ENCODE measurements at places on chromosomes 2 and 18. TPM values are rescaled to one million over a fixed set of nuclear protein-coding genes. Genes with fewer than 3 reads are reported as not detected.

DNA sequence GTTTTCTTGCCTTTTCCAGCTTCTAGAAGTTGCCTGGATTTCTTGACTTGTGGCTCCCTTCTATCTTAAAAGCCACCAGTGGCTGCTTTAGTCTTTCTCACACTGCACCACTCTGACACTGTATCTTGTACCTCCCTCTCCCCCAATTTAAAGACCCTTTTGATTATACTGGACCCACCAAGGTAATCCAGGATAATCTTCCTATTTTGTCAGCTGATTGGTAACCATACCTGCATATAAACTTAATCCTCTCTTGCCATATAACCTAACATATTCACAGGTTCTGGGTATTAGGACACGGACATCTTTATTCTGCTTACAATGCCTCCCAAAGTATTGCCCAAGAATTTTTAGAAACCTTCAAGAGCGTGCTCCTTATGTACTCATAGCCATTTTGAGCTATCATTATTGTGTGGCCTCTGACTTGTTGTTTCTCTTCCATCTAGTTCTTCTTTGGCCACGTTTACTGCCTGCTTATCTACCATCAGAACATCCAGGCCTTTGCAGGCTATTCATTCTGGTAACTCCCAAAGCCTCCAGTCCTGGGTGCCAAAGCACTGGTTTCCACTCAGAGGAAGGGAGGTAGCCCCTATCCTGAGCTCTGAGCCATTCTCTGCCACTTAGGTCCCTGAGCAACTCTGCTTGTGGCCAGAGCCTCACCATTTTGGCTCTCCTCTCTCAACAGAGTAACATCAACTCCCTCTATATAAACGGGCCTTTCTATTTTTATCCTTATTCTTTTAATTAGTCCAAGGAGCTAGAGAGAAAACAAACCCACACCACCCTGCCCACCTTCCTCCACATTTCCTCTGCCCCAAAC is 70.8 kb downstream of the MYO3B start:
- no peak for DNase-seq

DNA sequence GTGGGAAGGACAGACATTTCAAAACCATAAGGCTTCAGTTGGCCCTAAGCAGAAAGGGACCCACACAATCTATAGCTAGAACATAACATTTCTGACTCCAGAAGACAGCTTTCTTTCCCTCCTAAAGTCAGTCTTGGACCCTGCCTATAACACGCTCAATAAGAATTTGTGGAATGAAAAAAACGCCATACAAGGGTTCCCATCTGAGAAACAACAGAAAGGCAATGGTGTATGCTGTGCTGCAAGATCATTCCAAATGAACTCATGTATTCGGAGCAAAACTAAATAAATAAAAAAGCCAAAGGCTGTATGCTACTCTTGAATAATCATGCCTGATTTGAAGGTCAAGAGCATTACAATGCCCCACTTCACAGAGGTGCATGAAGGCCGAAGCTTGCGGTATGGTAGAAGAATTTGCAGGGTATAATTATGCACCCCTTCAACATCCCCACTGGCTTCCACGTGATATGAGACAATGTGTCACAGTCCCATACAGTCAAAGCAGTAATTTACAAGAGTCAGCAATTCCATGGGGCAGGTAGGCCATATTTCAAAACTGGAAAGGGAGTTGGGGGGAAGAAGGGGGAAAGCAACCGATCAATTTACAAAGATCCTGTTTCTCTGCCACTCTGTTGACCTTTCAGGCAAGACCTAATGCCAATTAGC is 61.4 kb upstream of the SLC14A2 start:
- DNase-seq = no peak

DNA sequence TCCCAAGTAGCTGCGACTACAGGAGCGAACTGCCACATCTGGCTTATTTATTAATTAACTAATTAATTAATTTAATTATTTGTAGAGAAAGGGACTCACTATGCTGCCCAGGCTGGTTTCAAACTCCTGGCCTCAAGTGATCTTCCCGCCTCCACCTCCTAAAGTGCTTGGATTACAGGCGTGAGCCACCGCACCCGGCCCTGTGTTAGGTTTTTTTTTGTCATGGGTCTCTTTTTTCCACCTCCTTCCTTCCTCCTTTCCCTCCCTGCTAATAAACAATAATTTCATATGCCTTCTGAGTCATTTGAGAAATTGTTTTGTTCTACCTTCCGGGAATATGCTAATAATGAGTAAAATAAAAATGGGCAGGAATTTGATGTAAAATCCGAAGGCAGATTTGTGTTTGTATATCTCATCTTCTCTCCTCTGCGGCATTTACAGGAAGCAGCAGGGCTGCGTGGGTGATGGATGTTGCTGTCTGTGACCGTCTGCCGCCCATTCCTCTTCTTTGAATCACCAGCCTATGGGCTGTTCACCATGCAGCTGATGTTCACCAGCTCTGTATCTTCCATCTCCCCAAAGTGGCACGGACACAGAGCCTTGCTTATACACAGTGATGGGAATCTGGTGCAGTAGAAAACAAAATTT is 89.9 kb downstream of the ACSL3 start:
- no peak for DNase-seq

- no peak for DNase-seq
These were observed 13.9 kb downstream of the RDH14 start for GRCh38 chr2:18546567-18546966.

- no peak for DNase-seq
These were observed 29.3 kb downstream of the MERTK start for GRCh38 chr2:111927723-111928122.

GRCh38 chr2:1283020-1283801 is 130.1 kb upstream of the TPO start:
- no peak for DNase-seq

GRCh38 chr2:58709687-58710354 is 468.7 kb upstream of the FANCL start:
- no peak for DNase-seq

DNA sequence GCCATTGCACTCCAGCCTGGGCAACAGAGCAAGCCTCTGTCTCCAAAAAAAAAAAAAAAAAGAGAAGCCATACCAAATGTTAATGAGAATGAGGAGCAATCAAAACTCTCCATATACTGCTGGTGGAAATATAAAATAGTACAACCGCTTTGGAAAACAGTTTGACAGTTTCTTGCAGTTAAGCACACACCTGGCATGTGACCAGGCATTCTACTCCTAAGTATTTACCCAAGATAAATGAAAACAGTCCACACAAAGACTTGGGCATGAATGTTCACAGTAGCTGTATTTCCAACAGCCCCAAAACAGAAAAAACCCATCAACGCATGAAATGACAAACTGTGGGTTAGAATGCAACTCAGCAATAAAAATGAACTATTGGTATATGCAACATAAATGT is 76.0 kb upstream of the ST8SIA5 start:
- no peak for DNase-seq

The RTP5 gene
- 0.09 TPM for total RNA-seq

GRCh38 chr2:227864161-227864756 is 7.2 kb upstream of the DAW1 start:
- no peak for DNase-seq

GRCh38 chr2:233461481-233461891 is 105.1 kb downstream of the USP40 start:
- DNase-seq = no peak

DNA sequence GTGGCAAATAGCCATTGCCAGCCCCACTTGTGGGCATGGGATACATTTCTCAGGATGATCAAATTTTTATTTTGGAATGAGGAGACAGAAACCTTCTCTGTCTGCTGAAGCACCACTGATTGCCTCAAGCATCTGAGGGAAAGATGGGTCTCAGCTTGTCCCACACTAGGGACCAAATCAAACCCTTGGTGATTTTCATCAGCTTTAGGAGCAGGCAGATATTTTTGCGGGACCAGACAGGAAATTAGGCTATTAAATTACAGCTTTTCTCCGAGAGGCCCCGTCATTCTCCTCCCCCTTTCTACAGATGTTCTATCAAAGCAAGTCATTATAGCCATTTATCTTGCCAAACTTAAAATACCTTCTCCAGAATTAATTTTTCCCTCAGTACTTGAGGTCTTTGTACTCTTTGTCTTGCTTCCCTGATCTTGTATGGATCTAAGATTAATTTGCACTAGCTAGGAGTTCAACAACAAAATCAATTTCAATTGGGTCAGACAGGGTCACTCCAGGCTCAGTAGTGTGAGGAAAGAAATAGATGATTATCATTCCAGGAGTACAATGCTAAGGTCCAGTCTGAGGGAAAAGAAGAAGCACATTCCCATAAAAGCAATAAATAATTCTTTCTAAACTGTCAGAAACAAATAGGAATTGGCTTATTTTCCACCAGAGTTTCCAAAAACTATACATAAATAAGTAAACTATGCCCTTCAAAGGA is 818.1 kb upstream of the SOX11 start:
- no peak for DNase-seq

The FAM228B gene
- total RNA-seq = 5.8 TPM

GRCh38 chr2:46813680-46814079 is 101.9 kb downstream of the MCFD2 start:
- no peak for DNase-seq

DNA sequence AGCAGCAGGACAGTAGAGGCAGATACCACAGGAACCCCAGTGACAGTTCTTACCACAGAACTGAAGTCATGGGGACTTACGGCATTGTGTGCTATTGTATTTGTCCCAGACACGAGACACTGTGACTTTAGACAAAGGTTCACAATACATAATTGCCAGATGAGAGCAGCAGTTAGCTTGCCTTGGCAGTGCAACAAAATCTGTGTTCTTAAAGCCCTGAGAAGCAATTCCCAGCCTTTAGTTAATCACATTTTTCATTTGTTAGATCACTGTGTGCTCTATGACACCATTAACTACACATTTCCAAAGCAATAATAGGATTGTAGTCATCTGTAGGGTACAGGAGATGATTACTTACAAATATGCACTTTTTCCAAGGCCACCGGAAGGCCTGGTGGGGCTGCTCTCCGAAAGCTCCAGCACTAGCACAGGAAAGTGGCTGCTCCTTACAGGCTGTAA is 97.5 kb upstream of the LDLRAD4 start:
- no peak for DNase-seq

The REG3G gene
- not detected for total RNA-seq

DNA sequence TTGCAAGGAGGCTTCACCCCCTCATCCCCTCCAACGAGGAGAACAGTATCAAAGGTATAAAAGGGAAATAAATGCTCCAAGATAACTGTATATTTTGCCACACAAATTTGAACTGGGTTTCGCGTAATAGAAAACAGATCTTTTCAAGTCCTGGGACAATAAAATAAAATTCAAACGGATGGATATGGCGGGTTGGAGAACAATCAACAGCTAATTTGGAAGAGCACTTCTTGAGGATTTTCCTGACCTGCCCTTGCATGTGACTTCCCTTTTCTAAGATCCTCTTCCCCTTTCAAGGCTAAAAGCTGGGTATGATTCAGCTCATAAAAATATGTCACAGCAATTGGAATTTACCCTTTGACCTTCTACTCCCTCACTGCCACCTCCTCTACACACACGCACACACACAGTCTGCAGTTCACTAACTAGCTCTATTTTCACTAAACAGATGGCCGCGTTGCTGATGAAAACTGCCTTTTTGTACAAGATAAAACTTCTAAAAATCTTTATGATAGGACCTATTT is 386.9 kb downstream of the FIGN start:
- DNase-seq = no peak

The WDSUB1 gene
- total RNA-seq = 10.3 TPM

DNA sequence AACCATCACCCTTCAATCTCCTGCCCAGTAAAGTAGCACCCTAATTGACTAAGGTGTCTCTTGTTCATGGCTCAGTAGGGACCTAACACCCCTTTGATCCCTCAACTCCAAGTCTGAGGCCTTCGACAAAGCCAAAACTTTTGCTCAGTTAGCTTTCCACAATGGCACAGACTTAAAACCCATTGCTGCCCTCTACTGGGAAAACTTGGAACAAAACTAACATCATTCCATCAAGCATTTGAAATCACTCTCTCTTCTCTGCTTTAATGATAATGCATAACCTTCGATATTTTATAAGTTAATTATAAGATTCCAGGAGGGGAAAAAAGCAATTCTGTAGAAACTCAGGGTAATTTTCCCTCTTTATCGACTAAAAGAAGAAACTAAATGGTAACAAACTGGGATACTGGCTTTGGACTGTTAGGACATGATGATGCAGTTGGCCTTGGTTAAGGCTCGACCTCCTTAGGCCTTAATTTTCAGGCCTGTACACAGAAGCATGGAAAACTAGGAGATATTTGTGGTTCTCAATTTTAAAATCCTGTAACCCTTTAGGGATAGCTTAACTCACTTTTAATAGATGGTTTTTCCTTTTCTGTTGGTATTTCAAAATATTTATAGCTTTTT is 127.8 kb downstream of the STK39 start:
- DNase-seq = no peak

GRCh38 chr2:43218155-43218701 is 8.2 kb downstream of the ZFP36L2 start:
- DNase-seq = no peak

The NDC80 gene
- total RNA-seq = 117 TPM

DNA sequence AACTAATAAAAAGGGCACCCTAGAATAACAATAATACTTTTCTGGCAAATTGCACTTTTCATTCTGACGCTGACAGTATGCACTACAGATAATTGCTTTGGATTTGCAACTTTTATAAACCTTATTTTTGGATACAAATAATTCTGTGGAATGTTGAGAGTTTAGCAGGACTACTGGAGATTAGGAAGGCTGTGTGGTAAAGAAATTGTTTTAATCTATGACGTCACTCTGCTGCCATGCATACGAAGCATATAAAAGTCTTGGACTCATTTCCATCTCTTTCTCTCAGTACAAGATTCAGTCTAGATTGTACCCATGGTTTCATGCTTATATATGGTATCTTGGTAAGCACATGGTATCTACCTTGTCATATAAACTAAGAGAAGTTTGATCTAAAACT is 28.1 kb upstream of the ZCCHC2 start:
- no peak for DNase-seq

The EXOC6B gene
- total RNA-seq = 9.3 TPM

- DNase-seq = no peak
These were observed 97.2 kb downstream of the PLEKHM3 start for GRCh38 chr2:207928079-207928478.

DNA sequence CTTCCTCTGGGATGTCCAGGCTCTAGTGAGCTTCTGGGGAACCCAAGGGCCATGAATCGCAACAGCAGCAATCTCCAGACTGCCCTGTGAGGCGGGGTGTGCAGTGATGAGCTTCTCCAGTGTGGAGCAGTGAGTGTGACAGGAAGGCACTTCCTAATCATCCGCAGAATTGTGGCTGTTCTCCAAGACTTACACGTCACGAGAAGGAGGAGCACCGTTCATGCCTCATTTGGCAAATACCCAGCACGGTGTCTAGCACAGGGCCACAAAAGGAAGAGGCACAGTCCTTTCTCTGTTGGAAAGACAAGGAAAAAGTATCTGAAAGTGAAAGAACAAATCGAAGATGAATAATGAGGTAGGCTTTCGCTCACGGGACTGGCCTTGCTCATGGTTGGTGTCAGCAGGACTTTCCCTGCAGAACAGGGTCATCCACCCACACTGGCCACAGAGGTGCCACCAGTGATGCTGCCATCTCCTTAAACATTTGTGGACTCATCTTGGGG is 125.1 kb upstream of the HAAO start:
- no peak for DNase-seq

DNA sequence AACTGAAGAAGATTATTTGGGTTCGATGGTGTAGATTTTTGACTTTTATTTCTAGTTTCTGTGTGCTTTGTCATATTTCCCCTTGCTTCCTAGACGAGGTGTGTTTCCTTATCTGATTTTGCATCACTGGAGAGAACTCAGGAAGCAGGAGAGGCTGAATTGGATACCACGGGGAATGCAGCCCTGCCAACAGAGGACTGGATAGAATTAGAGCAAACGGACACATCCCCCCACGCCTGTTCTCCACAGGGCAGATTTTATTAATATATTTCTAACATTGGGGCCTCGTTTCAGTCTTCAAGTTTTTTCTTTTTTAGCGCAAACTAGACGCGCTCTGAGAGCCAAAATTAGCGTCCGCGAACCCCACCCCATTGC is 678 bp upstream of the VAPA start:
- no peak for DNase-seq
